Posterior vena cava (tissue), 2 donors: ENCODE measurements at places on chromosomes 16 and 17. TPM values are rescaled to one million over a fixed set of nuclear protein-coding genes. Genes with fewer than 3 reads are reported as not detected.

Gene OR3A2
- total RNA-seq, result not detected

Gene HES7
- total RNA-seq, result 0.67 TPM

Gene KCTD2
- 23.0 TPM for total RNA-seq

Gene ODAD4
- total RNA-seq, result 0.74 TPM

Gene KRTAP17-1
- not detected for total RNA-seq

Gene TRIM72
- 0.05 TPM for total RNA-seq

Gene TBC1D3E
- total RNA-seq, result not detected

DNA sequence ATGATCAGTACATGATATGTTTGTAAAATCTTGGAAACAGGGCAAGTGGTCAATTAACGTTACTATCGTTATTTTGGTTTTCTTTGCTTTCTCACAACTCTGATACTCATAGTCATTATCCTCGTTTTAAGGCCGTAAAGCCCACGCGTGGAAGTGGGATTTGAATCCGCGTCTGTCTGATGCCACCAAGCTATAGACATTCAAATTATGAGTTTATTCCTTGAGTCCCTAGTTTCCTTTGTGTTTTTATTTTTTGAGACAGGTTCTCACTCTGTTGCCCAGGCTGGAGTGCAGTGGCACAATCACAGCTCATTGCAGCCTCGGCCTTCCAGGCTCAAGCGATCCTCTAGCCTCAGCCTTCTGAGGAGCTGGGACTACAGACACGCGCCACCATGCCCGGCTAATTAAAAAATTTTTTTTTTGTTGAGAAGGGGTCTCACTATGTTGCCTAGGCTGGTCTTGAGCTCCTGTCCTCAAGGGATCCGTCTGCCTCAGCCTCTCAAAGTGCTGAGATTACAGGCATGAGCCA, 1.0 kb downstream of the DCTN5 start:
- DNase-seq, result no peak

GRCh38 chr17:79160980-79161636, 86.5 kb downstream of the ENGASE start:
- no peak for DNase-seq

DNA sequence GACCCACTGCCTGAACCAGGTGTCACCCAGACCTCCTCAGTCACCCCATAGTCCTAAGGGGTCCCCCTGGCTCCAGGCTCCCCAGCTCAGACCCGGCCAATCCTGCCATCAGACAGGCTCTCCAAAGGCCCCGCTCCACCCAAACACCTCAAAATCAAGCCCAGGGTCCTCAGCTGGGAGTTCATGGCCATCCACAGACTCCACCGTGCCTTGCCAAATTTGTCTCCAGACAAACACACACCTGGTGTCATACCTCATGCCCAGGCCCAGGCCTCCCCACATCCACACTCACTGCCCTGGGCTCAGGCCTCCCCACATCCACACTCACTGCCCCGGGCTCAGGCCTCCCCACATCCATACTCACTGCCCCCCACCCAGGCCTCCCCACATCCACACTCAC, 12.5 kb downstream of the RPH3AL start:
- DNase-seq, result no peak

- DNase-seq, result peak; percentile 84
These were observed 3.4 kb upstream of the PRSS8 start for GRCh38 chr16:31138621-31139578.

- DNase-seq, result peak; percentile 14
These were observed 6.1 kb upstream of the WFIKKN2 start for GRCh38 chr17:50829332-50829731.

DNA sequence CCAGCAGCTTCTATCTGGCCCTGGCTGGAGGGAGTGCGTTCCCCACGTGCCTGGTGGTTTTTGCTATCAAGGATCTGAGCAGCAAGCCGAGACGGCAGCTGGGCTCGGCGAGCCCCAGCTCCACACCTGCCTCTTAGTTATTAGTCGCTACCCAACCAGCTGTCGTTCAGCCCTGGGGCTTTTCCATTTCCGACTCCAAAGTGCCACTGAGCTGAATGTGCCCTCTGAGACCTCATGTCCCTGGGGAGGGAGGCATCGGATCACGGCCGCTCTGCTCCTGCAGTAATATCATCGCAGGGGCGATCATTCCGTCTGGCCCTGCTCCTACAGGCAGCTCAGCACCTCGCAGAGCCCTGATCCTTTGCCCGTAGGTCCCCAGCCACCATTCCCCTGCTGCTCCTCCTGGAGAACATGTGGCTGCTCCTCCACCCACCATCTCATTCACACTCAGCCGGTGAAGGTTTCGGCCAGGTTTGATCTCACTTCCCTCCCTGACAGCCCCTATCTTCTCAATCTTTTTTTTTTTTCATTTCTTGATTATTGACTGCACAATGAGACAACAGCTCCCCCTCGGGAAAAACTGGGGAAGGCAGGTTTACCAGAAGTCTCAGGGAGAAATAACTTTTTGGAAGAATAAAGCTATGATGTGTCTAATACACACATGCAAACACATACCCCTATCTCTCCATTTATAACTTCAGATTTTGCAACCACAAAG, 86.7 kb downstream of the ZFHX3 start:
- DNase-seq, result peak; percentile 72

GRCh38 chr17:82334204-82334621, 647 bp upstream of the SECTM1 start:
- no peak for DNase-seq

- DNase-seq, result no peak
These were observed 2.3 kb downstream of the RSAD1 start for GRCh38 chr17:50480854-50481490.

- no peak for DNase-seq
These were observed 4.8 kb downstream of the ARRB2 start for GRCh38 chr17:4715063-4715744.

DNA sequence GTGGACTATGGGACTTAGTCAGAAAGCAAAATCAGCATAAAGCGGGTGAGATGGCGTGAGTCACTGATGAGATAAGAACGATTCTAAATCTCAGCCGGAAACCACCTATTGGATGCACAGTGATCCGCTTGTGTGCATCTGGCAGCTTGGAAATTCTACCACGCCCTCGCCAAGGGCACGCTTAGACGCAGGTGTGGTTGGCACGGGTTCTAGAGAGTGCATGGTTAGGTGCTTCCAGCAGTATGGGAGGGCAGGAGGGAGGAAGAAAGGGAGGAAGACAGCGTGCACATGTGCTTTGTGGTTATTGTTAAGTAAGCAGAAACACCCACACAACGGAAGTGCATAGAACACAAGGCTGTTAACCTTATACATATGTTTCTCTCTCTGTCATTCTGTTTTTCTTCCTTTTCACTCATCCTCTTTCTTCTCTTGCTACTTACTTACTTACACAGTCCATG, 374.0 kb upstream of the ASIC2 start:
- no peak for DNase-seq

- DNase-seq, result no peak
These were observed 5.2 kb upstream of the PKMYT1 start for GRCh38 chr16:2985462-2985861.

DNA sequence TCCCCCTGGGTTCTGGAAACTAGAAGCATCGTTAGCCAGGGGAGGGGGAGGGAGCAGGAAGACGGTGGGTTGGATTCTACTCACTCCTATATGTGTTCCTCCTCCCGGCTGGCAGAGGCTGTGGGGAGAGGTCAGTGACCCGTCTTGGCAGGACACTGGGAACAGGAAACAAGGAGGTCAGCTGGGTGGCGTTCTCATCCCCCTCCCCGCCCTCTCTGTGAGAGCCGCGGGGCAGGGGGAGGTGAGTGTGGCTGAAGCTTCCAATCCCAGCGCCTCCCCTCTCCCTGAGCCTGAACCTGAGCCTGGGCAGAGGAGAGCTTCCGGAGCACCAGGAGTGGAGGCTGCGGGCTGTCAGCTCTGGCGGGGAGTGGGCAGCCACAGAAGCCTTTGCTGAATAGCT, 12.5 kb downstream of the GPRC5C start:
- DNase-seq, result no peak

DNA sequence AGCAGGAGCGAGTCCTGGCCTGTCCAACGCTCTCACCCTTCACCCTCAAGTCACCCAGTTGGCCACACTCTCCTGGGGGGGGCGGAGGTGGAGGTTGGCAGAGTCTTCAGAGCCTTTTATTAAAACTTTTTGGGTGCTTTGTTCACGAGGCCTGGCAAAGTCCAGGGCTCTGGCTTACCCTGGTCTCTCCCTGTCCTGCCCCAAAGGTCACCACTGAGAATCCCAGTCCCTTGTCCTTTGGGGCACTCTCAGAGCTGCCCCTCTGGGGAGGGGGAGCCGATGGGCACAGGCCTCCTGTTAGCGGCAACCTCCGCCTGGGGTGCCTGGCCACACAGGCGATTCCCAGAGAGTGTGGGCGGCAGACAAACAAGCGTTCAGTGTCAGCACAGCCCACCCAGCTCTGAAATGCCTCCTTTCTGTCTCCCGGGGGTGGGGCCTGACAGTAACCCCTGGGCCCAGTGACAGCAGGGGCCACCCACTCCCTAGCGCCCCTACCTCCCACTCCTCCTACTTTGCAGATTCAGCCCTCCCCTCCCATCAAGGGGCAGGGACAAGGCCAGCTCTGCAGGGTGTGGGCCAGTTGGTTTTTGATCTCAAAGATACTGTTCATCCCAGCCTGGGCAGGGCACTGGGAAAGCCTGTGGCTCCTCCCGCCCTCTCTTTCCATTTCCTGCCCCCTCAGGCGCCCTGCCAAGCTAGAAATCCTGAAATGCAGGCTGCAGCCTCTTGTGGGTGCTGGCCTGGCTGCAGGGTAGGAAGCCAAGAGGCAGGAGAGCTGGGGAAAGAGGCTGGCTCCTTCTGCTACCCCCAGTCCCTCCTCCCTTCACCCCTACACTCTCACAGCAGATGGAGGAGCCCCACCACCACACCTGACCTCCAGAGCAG, 36.6 kb upstream of the EMP2 start:
- no peak for DNase-seq

DNA sequence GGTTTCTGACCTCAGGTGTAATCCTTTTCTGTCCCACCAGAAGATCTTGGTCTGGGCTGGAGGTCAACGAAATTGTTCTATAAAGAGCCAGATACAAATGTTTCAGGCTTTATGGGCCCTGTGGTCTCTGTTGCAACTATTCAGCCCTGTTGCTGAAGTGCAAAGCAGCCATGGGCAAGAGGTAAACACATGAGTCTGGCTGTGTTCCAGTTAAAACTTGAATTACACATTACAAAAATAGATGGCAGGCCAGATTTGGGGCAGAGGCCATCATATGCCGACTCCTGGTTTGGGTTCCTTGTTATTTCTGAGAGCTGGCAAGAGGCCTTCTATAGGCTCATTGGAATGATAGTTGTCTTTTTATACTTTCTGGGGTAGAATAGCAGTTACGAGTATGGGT, 114.4 kb downstream of the SDR42E1 start:
- DNase-seq, result peak; percentile 22

DNA sequence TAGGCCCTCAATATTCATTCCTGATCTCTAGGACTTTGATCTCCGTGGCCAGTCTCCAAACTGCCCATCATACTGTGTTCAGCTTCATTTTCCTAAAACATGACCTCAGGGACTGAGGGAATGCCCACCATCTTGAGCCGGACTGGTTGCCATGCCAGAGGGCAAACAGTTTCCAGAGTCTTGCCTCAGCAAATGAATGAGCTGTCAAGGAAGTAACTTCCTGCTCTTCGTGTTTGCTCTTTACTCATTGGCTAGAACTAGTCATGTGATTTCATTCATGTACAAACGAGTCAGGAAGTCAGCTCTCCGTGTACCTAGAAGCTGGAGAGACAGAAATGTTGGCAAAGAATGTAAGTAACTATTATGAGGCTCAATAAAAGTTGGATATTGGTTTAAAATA, 50.2 kb downstream of the ANKFN1 start:
- DNase-seq, result no peak

DNA sequence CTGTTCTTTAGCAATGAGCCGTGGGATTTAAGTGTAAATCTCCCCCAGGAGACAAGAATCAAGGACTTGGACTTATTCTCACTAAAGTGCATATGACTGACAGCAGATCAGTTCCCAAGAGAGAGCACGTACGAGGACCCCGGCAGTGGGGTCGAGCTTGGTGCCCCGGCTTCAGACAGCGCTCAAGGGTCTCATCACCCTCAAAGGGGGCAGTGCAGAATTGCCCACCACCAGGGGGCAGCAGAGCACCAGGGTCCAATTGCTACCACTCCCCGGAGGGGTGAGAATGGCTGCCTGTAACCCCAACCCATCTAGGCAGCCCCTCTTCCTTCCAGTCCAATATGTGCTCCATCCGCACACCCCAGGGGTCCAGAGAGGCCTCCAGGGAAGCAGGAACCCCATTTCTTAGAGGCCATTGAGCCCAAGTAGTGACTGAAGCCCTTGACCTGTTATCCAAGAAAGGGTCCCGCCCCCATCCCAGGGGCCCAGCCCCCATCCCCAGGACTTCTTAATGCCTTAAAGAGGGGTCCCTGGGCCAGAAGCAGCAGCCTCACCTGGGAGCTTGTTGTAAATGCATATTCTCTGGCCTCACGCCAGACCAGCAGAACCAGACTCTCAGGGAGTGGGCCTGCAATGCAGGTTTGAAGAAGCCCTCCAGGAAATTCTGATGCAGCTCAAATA, 86.1 kb downstream of the ZDHHC7 start:
- peak; percentile 86 for DNase-seq

- DNase-seq, result no peak
These were observed 937.7 kb upstream of the SOX9 start for GRCh38 chr17:71183066-71183660.

- peak; percentile 84 for DNase-seq
These were observed 74.0 kb upstream of the CREBBP start for GRCh38 chr16:3954411-3954921.

GRCh38 chr16:67666559-67667452, at the start of the genes C16orf86 and ENKD1:
TSS of gene C16orf86 (plus strand) at chr16:67666814. CDS start at chr16:67666971, 157 bp downstream.
TSS of gene ENKD1 (minus strand) at chr16:67666750. CDS start at chr16:67666442, 308 bp downstream.
- peak; percentile 95 for DNase-seq

DNA sequence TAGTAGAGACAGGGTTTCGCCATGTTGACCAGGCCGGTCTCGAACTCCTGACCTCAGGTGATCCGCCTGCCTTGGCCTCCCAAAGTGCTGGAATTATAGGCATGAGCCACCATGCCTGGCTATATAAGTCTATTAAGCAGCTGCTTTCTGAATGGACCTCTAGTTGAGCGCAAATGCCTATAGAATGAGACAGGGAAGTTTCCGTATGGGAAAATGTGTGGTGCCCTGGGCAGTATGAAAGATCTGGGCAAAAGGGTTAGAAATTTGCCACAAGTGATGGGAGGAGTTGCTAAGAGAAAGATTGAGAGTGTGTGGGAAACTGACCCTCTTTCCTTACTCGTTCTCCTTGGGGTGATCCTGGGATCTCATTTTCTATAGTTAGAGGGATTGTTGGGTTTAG, 26.3 kb downstream of the SLC6A2 start:
- no peak for DNase-seq
